ENCODE measurements at places on chromosomes 5 and 9.

- DNase-seq, result no peak
These were observed 289.7 kb upstream of the SEMA6A start for GRCh38 chr5:116864157-116864837.

DNA sequence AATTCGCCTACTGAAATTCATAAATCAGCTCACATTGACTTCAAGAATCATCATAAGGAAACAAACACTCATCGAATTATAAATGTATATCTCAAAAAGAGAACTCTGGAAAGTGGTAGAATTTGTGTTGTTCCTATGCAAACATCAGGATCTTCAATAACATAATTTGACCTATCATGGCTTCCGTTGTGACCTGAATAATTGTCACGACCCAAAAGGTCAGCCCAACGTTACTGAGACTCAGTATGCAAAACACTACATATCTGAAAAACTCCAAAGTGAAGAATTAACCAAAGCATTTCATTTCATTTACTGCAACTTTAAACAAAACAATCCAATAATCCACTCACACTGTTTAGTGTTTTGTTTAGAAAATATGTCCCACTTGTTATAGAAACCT is 1.2 kb downstream of the RAPGEF6 start:
- no peak for DNase-seq

DNA sequence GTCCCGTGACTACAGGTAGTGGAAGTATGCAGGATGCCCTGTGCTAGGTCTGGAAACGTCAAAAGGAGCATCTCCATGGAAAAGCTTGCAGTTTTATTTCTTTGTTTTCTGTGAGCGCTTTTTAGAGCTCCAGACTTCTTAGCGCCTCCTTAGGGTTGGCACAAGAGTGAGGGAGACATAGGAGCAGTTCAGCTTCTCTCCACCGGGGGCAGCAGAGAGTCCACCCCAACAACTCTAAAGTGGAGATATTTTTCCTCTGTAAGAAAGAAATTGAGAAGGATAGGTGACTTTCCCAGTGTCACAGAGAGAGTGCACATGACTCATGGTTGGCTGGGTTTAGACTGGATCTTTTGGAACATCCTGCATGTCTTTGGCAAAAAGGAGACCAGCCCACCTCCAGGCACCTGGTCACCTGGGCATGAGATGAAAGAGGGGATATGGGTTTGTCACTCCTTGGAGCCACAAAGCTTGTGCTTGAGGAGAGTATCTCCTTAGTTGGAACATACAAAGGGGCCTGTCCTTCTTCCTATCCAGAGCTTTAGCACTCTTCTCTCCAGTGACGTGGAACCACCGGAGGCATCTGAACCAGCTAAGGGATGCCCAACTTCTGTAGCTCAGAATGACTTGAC is 637.7 kb downstream of the SEMA5A start:
- no peak for DNase-seq

DNA sequence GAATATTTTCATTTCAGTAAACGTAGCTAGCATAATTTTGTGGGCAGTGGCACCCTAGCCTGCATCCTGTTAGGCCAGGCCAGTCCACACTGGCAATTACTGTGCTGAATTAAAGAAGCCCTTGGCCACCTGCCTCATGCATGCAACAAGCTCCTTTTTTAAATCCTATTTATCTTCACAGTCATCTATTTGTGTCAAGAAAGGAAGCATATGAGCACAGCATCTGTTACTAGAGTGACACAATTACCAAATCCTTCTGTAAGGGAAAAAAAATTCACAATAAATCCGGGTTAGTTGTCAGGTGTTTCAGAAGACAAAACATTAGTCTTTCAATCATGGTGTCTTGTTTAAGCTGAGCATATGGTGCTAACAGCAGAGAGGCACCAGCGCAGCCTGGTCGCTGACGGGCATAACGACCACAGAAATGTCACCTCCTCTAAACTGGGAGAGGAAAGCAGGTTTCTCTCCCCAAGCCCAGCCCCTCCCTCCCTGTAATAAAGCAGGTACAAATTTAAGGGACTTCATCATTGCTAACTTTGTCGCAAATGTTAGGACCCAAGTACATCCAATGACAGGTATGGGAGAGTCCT is 520.6 kb downstream of the CTNND2 start:
- no peak for DNase-seq

DNA sequence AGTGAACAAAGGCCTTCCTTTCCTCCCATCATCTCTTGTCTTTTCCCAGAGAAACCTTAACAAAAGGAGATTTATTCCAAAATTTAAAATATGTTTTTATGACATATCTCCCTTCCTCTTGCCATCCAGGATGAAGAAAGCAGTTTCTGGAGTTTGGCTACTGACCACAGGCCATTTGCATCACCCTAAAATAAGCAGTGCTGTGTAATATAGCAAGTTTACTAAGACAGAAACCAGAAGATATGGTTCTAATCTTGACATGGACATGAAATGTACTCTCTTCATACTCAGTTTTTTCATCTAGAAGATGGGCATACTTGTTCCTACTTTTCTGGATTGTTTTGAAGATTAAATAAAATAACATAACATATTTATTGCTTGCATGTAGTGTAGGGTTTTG is 50.2 kb upstream of the ZFAND5 start:
- no peak for DNase-seq

- DNase-seq, result no peak
These were observed 186.2 kb upstream of the GRAMD2B start for GRCh38 chr5:126236994-126237393.

GRCh38 chr5:148939676-148940075 is 113.3 kb downstream of the ADRB2 start:
- DNase-seq, result no peak

GRCh38 chr5:15191012-15191411 is 309.0 kb upstream of the FBXL7 start:
- DNase-seq, result no peak

- no peak for DNase-seq
These were observed 264.3 kb upstream of the MVB12B start for GRCh38 chr9:126062158-126062886.

DNA sequence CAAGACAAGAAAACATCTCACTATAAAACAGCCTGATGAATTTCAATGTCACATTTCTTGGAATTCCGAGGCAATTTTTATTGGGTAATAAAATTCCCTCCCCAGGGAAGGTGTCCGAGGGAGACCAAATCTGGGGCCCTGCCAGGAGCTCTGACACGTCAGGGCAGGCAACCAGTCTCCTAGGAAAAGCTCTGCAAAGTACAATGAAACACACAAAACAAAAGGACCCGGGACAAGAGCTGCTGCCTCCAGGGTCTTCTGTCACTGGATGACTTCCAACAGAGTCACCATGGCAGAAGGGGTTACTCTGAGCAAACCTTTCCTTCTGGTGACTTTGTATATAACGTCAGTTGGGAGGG is 50.8 kb downstream of the SAXO1 start:
- DNase-seq, result no peak

DNA sequence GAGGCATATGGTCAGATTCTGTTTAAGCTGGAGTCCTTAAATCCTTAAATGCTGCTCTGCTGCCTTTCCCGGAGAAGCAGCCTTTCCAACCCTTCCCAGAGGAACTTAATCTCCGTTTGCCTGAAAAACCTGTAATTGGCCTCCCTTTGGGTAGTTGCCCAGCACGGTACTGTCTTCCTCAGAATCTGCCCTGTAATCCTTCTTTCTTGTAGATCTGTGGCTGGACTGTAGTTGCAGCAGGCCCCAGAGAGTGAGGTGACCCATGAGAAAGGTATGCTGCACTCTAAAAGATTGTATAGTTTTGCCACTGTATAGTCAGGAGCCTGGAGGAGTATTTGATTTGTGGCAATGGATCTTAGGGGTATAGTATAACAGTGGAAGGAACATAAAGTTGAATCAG is 11.7 kb downstream of the SPIN1 start:
- DNase-seq, result no peak

DNA sequence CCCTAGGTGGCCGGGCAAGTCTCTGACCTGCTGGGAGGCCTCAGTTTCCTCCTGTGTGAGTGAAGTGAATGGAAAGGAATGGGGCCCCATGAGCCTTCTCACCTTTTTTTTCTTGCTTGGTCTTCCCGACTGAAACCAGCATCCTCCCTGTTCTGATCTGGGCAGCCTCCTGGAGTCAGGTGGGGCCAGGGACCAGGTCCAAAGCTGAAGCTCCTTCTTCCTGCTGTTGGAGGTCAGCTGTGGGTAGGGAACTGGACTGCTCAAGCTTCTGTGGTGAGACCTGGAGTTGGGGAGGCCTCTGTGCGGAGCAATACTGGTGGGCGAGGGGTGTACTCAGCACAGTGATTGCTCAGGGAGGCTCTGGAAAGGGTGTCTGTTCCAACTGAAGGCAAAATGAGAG is 99.7 kb downstream of the PCSK1 start:
- no peak for DNase-seq

DNA sequence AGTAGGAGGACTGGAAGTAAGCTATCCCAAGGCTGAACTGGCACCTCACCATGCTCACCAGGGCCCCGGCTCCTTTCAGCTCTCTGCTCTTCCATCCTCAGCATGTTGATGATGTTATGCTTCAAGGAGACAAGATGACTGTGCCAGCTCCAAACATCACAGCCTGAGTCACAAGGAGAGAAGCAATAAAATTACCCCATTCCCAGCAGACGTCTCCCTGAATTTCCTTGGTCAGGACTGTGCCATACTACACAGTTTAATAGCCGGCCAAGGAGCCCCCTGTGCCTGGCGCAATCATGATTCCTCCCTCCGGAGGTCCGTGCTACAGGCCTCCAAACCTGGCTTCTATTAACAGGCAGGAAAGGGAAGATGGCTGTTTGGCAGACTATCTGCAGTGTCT is 51.2 kb upstream of the ROR2 start:
- DNase-seq, result no peak

DNA sequence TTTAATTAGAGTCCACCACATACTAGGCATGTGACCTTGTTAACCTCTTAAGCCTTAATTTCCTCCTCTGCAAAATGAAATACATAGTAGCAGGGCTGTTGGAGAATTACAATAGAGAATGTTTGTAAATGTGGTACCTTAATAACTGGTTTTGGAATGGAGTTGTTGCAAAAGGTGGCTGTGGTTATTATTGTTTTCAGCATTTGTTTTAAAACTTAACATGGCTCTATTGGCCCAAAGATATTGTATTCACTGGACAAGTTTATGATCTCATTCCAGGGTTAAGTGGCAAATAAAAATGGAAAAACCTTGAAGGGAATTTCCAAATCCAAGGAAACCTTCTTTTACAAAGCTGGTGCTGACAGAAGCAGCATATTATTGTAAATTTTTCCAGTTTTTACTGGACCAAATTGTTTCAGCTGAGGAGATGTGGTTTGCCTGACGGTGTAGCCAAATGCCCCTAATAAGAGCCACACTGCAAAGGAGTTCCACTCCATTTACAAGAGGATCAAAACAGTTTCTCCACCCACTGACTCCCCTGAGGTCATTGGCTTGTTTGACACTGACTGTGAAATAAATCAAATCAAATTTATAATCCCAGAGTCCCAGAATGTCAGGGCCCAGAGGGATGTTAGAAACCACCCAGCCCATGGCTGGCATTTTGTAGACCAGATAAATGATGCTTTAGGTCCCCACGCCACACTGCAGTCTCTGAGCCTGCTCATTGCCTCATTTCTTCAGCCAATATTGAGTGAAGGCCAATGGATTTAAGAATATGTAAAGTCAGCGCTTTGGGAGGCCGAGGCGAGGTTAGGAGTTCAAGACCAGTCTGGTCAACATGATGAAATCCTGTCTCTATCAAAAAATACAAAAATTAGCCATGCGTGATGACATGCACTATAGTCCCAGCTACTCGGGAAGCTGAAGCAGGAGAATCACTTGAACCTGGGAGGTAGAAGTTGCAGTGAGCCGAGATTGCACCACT is 45.2 kb downstream of the ADRA1B start:
- DNase-seq, result no peak

- DNase-seq, result no peak
These were observed 222.4 kb upstream of the PANK3 start for GRCh38 chr5:168801567-168801966.

DNA sequence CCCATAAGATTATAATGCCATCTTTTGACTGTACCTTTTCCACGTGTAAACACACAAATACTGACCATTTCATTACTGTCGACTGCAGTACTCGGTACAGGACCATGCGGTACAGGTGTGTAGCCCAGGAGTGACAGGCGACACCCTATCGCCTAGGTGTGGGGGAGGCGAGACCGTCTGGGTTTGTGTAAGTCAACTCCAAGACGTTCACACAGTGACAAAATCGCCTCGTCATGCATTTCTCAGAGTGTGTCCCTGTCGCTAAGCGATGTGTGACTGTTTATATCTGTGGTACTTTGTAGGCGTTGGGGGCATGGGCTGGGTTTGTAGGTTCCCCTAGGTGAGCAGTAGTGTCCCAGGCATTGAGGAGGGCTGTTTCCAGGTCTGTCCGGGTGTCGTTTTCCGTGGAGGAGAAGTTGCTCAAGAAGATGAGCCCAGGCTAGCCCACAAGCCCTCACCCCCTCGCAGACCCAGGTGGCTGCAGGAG is 20.3 kb downstream of the NEK6 start:
- DNase-seq, result no peak

DNA sequence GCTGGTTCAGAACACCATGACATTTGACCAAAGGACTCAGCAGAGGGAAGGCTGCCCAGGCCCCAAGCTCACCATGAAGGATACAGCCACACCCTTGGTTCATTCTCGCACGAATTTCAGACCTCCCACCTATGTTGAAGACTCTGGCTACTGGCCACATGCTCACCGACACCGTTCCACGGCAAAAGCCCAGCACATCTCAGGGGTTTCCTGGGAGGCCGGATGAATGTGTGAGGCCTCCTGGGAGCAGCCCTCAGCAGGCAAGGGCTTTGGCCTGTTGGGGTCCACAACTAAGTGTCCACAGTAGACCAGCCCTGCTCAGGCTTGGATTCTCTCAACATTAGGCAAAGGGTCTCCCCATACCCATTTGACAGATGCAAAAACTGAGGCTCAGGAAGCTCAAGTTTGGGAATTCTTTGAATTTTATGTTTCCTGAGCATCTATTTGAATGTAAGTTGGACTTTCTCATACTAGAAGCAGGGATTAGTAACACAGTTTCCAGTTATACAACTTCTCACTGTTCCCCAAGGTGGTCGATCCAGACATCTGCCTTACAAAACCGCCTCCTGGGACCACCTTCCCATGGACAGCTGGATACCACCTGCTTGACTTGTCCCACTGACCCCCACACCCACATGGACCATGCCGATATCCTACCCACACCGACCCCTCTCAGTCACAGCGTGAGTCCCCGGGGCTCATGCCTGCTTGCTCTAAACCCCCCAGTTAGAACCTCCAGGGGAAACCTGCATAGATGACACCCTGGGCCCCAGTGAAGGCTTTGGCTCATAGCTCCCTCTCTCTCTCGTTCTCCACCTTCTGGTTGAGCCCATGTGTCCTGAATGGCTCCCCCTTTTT is 27.9 kb downstream of the CCT5 start:
- no peak for DNase-seq

GRCh38 chr9:133592731-133593409 is 16.3 kb downstream of the FAM163B start:
- DNase-seq, result no peak

All from activated T-cell treated with anti-CD3 and anti-CD28 coated beads, Interleukin-2, amount 50 U/mL, for 1 hour (primary cell).